ENCODE measurements at places on chromosomes 3 and 15. TPM values are rescaled to one million over a fixed set of nuclear protein-coding genes. Genes with fewer than 3 reads are reported as not detected.

PCSK6 gene
- total RNA-seq, result 15.4 TPM

CEMIP gene
- 4.4 TPM for total RNA-seq

ETV5 gene
- 46.2 TPM for total RNA-seq

CCDC39 gene
- 0.62 TPM for total RNA-seq

TMIE gene
- total RNA-seq, result 2.5 TPM

ITIH4 gene
- 2.8 TPM for total RNA-seq

TRAT1 gene
- not detected for total RNA-seq

UBE2E2 gene
- 40.2 TPM for total RNA-seq

CHRD gene
- 11.4 TPM for total RNA-seq

TM4SF18 gene
- 5.6 TPM for total RNA-seq

UBR1 gene
- 68.3 TPM for total RNA-seq

FES gene
- total RNA-seq, result 4.8 TPM

RASGRP1 gene
- 20.4 TPM for total RNA-seq

HOMER2 gene
- total RNA-seq, result 76.7 TPM

- no peak for DNase-seq
These were observed 43.3 kb downstream of the CYFIP1 start for GRCh38 chr15:22936577-22937472.

DNA sequence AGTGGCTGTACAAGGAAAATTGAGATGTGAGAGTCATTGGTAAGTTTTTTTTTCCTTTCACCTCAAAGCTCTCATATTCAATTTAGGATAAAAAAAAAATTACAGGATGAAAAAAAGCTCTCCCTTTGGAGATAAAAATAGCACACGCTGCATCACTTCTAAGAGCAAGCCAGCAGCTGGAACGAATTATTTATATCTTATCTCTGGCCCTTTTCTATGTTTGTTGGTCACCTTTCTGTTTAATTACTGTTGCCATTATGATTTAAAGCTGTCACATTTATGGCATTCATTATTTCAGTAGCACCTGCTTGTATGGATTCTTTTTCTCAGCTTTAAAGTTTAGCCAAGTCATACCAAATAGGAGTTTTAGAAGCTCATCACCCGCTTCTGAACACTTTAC is 171.6 kb upstream of the PDZRN3 start:
- no peak for DNase-seq

DNA sequence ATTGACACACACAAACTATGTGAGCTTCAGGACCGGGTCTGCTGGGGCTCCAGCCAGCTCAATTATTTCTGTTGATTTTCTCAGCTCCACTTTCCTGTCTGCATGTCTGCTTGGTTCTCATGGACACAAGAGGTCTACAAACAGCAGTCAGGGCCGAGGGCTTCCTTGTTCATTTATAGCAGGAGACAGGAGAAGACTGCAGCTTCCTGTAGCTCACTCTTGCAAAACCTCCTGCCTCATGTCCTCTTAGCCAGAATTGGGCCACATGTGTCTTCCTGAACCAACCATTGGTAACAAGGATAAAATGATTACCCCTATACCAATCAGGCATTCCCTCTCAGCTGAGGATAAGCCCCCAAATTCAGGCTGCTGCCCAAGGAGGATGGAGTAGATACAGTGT is 182.8 kb downstream of the TLE3 start:
- DNase-seq, result no peak

DNA sequence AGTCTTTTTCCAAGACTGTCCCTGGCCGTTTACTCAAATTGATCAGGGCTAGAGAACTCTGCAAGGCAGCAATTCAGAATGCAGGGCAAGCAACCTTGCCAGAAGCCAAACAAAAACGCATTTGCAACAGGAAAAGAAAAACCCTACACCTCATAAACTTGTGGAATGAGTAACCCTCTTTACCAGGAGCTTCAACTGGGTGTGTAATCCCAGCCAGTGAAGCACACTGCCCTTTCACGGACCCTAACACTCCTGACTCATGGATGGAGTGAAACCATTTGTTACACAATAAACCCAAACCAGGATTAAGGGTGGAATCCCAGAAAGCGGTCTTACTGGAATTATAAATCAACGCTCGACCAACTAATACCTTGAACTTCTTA is 14.8 kb upstream of the LDHAL6B start:
- no peak for DNase-seq

GRCh38 chr3:129644836-129645235 is 38.4 kb upstream of the PLXND1 start:
- DNase-seq, result no peak

GRCh38 chr15:92638291-92638708 is 17.3 kb downstream of the FAM174B start:
- DNase-seq, result no peak

- DNase-seq, result no peak
These were observed 297.7 kb downstream of the LRTM1 start for GRCh38 chr3:54630101-54630623.

- no peak for DNase-seq
These were observed 43.1 kb downstream of the PDE8A start for GRCh38 chr15:85024509-85025336.

DNA sequence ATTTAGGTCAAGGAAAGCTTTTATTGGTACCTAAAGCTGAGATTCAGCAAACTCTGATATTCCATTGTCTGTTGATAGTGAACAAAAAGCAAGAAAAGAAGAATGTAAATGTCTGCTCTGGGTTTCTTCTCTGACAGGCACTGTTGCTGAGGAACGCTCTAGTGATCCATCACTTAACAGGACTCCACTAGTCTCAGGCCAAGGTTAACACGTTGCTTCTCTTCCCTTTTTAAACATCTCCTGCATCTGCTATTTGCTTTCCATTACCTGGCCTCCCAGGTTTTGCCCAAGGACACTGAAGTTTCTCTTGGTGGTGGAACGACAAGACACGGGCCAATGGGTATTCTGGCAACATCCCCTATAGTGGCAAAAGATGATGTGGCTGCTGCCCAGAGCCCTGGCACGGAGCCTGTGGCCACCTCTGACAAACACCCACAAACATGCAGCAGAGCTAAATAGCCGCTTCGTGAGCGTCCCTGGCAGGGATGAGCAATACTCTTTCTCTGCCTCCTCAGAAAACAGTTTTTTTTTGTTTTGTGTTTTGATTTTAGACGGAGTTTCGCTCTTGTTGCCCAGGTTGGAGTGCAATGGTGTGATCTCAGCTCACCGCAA is 97.8 kb upstream of the AKAP13 start:
- no peak for DNase-seq

DNA sequence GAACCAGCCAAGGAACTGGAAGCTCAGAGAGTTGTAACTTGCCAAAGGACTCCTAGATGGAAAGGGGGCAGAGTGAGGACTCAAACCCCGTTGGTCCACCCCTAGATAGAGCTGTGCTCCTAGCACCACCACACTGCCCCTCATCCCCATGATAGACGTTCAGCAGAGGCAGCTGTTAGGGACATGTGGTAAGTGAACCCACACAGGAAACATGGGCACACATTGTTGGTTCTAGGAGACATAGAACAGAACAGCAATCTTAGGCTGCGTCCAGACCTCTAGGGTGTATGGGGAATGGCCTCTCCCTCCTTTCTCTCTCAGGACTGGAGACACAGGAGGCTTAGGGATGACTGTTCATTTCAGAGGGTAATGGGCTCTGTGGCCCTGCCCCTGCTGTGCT is 102.7 kb downstream of the ANP32A start:
- no peak for DNase-seq

DNA sequence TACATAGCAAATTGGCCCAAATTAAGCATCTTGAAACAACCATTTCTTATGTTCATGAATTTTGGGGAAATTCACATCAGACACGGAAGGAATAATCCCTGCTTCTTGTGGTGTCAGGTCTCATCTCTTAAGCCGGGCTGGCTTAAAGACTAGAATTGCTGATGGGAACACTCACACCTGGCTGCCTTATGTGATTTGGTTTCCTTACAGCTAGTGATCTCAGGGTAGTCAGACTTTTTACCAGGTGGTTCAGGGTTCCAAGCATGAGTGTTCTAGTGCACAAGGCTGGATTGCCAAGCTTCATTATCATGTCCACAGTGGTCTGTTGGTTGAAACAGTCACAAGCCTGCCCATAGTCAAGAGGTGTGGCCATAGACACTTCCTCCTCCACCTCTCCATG is 20.3 kb upstream of the CCNL1 start:
- no peak for DNase-seq

DNA sequence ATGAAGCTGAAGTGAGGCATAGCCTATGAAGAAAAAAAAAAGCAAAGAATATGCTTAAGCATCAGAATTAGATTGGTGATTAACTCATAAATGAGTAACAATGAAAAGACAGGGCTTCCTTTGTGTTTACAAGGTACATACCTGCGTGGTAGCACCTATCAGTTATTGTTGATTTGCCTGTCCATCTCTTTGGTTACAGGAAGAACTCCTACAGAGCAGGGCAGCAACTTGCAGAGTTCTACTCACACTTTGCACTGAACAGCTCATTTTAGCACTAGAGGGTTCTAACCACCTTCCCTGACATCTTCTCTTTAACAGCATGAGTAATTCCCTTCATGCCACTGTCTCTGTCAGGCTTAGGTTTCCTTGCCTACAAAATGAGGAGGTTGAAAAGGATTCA is 166.0 kb downstream of the DPH6 start:
- DNase-seq, result no peak

DNA sequence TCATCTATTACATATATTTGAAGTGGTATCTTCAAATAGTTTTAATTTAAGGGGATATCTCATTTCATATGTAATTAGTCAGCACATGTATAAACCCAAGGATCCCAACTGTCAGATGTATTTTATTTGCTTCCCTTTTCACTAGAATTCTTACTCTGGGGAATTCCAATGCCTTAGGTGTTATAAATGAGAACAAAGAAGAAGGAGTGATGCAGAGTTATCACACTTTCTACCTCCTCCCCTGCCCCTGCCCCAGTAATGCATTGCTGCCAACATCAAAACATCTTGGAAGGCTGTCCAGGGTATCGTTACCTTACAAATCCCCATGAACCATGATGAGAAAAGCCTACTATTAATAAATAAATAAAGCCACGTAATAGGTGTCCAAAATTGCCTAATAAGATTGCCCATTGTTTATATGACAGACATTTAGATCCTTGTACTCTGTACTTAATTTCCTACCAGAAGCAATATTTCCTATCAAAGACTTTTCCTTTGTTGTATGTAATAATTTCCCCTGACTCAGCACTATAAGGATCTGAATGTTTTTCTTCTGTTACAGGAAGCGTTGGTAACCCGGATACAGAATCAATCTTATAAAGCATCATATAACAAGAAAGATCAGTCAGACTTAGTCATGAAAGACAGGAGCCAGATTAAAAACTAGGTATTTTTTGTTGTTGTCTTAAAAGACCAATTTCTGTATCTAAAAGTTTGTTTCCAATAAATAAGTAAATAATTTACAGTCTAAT is 38.8 kb downstream of the CBLB start:
- DNase-seq, result no peak

GRCh38 chr3:94405258-94406035 is 342.6 kb downstream of the NSUN3 start:
- DNase-seq, result no peak

DNA sequence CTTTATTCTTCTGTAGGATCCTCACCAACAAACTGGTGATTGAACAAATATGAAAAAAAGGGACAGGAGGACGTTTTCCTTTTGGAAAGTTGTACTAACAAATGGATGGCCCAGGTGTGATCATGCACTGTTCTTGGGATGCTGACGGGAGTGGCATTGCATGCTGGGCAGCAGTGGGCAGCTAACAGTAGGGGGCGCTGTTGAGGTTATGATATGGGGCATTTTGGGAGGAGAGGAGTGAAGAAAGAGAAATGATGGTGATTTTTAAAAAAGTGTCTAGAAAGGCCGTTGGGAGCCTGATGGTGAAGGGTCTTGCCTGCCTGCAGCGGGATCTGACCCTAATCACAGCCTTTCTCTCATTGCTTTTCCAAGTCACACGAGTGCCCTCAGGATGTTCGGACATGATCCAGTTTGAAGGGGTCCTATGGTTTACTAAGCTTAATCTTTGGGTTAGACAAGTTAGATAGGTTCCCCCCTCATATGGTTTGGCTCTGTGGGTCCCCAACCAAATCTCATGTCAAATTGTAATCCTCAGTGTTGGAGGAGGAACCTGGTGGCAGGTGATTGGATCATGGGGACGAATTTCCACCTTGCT is 46.2 kb upstream of the PRTG start:
- DNase-seq, result no peak

- DNase-seq, result no peak
These were observed 106.3 kb downstream of the RORA start for GRCh38 chr15:61122647-61123375.

- DNase-seq, result no peak
These were observed 25.2 kb downstream of the FRMD4B start for GRCh38 chr3:69360690-69361089.

GRCh38 chr3:157460253-157460652 is 23.6 kb downstream of the PTX3 start:
- no peak for DNase-seq

DNA sequence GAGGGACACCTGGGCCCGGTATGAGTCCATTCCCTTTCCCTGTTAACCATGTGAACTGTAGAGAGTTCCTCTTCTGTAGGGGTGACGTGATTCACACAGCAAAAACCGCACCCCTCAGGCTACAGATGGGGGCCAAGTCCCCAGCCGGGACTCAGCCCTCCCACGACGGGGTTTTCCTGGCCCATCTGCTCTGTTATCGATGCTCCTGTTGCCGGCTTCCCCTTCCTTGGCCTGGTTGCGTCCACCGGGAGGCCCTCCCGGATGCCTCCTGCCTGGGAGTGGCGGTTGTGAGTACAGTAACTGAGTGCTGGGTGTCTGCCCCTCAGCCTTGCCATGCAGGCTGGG is 817 bp upstream of the PLXNA1 start:
- DNase-seq, result no peak

GRCh38 chr3:107184375-107184774 is 192.9 kb upstream of the CCDC54 start:
- no peak for DNase-seq

GRCh38 chr3:168839653-168840052 is 743.9 kb upstream of the GOLIM4 start:
- DNase-seq, result no peak

DNA sequence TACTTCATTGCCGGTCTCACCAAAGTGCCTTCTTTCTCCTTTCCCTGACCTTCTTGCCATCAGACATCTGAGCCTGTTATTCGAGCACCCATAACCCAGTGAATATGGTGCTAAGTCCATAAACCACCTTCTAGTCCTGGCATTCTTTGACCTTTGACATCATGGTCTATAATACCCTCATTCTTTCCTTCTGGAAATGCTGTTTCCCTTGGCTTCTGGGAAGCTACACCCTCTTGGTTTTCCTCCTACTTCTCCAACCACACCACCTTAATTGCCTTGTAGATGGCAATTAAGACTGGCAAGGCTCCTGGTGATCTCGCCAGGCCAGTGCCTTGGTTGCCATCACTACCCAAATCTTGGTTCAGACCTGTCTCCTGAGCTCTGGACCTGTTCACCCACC is 56.1 kb upstream of the TRAK1 start:
- DNase-seq, result no peak

Measured in occipital lobe (tissue), 3 donors.